ENCODE measurements at places on chromosomes 16 and 17.

DNA sequence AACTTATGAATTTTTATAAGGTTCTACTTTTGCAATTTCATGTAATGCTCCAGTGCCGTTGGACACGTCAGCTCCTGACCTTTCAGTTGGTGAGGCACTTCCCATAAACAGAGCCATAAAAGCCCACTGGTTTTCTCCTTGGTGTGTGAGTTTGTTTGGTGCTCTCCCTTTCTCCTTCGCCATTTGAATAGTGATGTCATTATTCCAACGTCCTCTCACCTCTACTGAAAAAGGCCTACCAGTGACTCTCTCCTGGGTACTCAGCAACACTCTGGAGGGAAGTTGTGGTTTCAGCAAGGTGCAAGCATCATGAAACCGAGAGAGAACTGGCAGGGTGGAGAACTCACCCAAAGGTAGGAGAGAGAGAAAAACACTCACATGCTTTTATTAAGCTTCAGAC is 29.6 kb upstream of the HNF1B start:
- no peak for DNase-seq

DNA sequence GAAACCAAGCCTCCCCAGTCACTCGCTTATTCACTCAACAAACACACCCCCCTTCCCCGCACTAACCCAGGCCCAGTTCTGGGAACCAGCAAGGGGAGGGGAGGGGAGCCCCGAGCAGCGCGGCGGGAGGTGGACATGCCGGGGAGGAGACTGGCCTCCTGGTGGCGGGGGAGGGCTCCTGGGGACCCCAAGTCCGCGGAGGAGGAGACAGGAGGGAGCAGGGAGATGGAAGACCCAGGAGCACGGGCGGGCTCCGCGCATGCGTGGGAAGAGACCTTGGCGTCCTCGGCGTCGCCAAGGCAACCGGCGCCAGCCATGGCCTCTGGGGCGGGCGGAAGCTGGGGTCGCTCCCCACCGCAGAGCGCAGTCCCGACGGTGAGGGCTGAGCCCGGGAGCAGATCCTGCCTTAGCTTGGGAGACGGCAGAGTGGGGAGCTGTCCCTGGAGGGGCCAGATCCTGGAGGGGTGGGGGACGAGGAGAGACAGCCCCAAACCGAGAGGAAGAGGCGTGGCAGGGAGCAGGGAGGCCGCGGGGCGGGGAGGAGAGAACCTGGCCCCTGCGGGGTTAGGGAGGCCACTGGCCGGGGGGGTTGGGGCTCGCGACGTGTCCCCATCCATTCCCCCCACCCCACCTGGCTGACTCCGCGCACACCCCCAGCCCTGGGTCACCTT is at the start of gene PRR29:
TSS of gene PRR29 (plus strand) at position 302 of the 671 bp plus-strand sequence. CDS start at position 316, 14 bp downstream.
- DNase-seq, result peak; percentile 63

DNA sequence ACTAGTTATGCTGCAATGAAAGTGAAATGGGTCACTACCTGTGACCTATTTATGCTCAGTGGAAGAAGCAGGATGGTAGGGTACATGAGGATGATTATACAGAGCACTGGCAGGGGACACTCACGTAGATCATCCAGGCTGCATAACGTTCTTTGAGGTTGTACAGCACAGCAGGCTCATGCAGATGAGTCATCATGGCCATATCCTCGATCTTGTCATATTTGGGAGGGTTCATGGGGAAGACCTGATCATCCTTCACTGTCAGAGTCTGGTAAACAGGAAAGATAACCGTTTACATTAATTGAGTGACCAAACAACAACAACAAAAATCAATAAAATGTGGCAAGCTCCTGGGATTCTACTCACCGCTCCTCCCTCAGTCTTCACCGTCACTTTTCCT is 2.1 kb downstream of the MYH2 start:
- DNase-seq, result no peak

GRCh38 chr17:68957944-68958343 is 2.8 kb upstream of the ABCA8 start:
- no peak for DNase-seq

DNA sequence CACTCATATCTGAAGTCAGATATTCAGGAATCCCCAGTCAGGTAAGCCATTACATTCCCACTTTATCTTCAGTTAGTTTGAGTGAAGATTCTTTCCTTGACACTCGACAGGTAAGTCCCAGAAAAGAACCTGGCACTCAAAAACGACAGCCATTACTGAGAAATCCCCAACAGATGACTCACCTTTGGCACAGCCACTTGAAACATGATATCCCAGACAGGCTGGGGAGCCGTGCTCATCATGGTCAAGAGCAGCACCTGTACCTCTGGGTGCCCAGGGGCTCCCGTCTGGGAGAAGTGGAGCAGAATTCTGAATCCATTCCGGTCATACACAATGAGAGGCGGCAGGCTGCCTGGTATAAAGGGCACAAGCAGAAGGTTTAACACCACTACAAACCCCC is 16.8 kb upstream of the COG7 start:
- DNase-seq, result no peak

GRCh38 chr17:35740997-35741931 is 9.8 kb downstream of the RASL10B start:
- DNase-seq, result no peak

DNA sequence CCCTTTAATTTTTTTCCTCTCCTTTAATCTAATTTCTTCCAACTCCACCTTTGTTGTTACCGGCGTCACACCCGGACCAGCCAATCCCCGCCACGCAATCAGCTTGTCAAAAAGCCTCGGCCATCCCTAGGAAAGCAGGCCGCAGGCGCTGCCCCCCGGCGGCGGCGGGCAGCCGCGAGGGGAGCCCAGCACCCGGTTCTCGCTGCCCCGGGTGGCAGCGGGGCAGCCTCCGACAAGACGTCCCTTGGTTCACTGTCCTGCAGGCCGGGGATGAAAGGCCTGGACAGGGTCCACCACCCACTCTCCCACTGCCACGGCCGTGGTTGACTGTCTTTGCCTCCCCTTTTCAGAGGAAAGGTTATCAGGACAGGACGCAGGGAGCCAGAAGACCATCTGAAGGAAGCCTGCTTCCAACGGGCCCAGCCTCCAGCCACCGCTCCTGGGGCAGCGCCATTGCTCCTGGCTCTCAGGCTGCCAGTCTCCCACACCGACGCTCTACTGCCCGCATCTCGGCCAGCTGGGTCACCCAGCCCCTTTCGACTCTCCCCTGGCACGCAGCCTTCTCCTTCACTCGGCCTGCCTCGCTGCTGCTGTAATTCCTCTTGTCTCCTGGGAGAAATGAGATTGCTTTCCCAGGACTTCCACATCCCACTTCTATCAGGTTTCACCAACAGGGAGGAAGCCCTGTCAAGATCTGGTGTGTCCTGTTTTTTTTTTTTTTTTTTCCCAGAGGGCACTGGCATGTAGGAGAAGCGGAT is 2.8 kb upstream of the UBTF start:
- DNase-seq, result no peak

- no peak for DNase-seq
Measured at GRCh38 chr17:73291260-73291801, 20.5 kb downstream of the CDC42EP4 start.

GRCh38 chr17:81967533-81968395 is 6.8 kb upstream of the NOTUM start:
- peak; percentile 87 for DNase-seq

- DNase-seq, result no peak
Measured at GRCh38 chr17:1203111-1203966, 23.6 kb upstream of the ABR start.

DNA sequence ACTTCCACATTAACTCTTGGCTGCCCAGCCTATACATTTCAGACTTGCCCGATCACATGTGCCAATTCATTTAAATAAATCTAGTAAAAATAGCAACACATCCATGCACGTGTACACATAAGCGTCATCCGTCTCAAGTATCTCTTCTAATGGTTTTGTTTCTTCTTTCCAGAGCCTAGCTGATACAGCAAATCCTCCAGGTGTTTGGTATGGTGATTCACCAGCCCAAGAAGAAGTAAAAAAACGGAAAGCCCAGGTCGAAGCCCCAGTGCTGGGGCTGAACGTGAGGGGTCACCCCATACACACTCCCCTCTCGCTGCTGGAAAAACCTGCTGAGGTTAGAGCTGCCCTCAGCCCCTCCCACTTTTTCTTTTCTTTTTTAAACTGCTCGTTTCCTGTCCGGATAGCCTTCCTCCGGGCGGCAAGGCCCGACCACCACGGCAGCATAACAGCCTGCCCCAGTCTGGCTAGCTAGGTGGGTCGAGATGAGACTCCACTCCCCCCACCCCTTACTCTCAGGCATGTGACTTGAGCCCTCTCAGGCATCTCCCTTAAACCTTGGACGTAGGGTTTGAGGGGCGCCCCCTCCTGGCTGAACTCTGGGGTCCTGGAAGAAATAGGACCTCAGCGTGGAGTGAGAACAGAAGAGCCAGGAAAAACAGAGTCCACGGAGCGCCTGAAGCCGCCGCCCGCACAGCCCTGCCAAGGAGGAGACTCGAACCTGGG is 13.9 kb upstream of the OR1F1 start:
- no peak for DNase-seq

DNA sequence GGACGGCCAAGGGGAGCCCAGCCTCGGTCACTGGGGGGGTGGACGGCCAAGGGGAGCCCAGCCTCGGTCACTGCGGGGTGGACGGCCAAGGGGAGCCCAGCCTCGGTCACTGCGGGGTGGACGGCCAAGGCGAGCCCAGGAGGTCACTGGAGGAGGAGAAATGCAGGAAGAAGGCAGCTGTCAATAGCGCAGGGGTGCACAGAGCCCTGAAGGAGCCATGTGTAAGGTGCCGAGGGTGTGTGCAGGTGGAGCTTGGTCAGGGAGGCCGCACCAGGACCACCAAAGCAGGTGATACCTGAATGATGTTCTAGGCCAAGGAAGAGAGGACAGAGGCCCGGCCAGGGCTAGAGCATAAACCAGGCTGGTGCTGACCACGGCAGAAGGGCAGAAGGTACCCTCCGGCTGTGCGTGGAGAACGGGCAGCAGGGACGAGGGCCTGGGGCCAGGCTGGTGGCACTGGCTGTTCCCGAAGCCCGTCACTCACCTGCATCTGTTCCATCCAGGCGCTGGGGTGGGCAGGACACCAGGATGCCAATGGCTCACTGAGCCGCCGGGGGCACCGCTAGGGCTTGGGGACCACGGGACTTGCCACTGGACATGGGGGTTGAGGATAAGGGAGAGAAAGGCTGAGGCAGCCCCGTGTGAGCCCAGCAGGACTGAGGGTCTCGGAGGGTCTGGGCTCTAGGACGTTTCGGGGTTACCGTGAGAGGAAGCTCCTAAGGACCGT is 5.9 kb upstream of the CCDC57 start:
- no peak for DNase-seq

DNA sequence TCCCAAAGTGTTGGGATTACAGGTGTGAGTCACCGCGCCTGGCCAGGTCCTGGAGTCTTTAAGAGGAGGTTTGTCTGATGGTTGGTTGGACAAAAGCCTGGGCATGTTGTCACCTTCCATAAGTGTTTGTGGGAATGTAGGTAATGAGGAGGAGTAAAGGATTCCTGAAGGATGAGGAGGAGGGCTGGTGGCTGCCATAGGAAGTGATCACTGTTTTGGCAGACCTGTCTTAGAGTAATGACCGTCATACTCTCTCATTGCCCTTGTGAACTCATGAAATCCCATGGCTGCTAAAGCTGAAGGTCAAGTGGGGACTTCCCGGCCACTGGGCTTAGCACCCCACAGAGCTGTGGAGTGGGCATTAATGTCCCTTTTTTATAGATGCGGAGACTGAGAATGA is 40.5 kb downstream of the TENT4B start:
- DNase-seq, result no peak

GRCh38 chr17:57493171-57493570 is 236.8 kb downstream of the MSI2 start:
- no peak for DNase-seq

GRCh38 chr16:70804153-70804733 is 3.3 kb upstream of the VAC14 start:
- DNase-seq, result no peak

DNA sequence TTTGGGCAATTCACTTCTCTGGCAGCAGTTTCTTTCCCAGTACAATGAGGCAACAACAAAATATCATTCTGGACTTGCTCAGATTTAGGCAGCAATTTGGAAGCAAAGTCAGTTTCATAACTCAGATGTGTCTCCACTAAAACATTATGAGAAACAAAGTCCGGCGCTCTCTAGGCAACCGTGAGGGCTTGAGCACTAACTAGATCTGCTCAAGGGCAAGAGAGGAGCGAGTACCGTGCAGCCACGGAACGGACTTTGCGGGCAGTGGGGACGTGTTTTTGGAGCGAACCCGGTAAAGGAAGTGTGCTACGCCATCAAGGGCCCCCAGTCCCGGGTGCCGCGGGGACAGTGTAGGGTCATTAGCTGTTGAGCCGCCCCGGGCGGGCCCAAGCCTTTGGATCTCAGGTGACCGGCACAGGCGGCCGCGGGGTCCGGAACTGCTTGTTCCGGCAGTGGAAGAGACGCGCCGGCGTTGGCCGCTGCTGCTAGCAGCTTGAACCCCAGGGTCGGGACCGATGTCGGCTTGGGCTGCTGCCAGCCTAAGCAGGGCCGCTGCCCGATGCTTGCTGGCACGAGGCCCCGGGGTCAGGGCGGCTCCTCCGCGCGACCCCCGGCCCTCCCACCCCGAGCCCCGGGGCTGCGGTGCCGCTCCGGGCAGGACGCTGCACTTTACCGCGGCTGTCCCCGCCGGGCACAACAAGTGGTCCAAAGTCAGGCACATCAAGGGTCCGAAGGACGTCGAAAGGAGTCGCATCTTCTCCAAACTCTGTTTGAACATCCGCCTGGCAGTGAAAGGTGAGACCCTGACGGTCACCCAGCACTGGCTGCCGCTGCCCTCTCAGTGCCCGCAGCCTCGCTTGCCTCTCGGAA is at the start of gene TACO1:
TSS of gene TACO1 (plus strand) at position 327 of the 870 bp plus-strand sequence. CDS start at position 516, 189 bp downstream.
- peak; percentile 73 for DNase-seq

DNA sequence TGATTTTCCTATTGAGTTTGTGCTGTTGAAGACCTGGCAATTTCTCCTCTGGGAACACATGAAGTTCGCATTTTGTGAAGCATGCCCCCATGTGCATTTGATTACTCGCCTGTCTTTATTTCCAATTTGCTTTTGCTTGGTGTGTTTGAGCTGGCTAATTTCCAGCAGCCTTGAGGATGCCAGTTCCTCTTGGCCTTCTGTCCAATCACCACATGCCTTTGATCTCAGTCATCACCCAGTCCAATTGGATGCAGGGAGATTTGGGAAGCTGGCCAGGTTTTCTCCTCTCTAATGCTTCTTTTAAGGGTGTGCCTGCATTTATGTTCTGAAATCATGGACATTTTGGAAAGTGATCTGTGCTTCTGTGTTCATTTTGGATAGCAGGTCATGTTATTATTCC is 3.8 kb upstream of the TMEM100 start:
- no peak for DNase-seq

Measured in stimulated activated CD4-positive, alpha-beta T cell treated with anti-CD3 and anti-CD28 coated beads, Interleukin-1b, Interleukin-23, amount 100 ng/mL, for 4 hours (primary cell).